ENCODE measurements at places on chromosomes 2 and 18. TPM values are rescaled to one million over a fixed set of nuclear protein-coding genes. Genes with fewer than 3 reads are reported as not detected.

Gene CYS1
- total RNA-seq = 1.6 TPM

Gene LCT
- total RNA-seq = 0.74 TPM

Gene SERPINB13
- total RNA-seq = not detected

Gene RAB6C
- not detected for total RNA-seq

Gene REG3A
- not detected for total RNA-seq

Gene TRAF3IP1
- total RNA-seq = 7.8 TPM

Gene NT5DC4
- total RNA-seq = not detected
